ENCODE measurements at places on chromosomes 4 and X.

GRCh38 chr4:74967324-74967723 is 34.4 kb downstream of the PARM1 start:
- DNase-seq, result no peak

- no peak for DNase-seq
These were observed 805.3 kb upstream of the EPHA5 start for GRCh38 chr4:66475596-66475995.

- no peak for DNase-seq
These were observed 18.9 kb downstream of the PRDM8 start for GRCh38 chr4:80216100-80216761.

DNA sequence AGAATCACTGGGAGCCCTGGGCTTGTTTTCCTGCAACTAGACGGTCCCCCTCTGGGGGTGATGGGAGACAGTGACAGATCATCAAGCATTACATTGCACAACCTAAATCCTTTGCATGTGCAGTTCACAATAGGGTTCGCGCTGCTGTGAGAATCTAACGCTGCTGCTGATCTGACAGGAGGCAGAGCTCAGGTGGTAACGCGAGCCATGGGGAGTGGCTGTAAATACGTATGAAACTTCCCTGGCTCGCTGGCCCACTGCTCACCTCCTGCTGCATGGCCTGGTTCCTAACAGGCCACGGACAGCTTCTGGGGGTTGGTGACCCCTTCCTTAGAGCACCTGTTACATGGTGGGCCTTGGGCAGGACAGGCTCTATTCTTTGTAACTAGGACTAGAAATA is 10.4 kb downstream of the PAQR3 start:
- peak; percentile 32 for DNase-seq

DNA sequence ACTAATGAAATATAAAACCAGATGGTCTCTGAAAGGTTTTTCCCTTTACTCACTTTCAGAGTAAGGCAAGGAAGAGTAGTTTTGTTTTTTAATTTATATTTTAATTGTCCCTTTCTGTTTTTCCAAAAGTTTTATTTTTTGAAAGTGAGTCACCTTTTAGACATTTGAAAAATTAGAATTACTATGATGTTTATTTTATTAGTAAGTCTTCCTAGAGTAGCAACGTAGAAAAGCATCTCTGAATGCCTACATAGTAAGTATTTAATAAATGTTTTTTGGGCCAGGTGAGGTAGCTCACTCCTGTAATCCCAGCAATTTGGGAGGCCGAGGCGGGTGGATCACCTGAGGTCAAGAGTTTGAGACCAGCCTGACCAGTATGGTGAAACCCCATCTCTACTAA is 51.1 kb downstream of the TET2 start:
- DNase-seq, result no peak

Measured in Right ventricle myocardium inferior (tissue), 1 donor.